ENCODE measurements at places on chromosomes 12 and 14.
A peak's percentile ranks its signal among the peaks of the same experiment; 100 is the strongest.

- peaks cover 12% of the 10 kb centered on the region for H3K27me3 ChIP-seq
- no peak overlapping the region for H3K4me3 ChIP-seq
- no peaks in the 10 kb centered on the region for H3K4me1 ChIP-seq
- H3K36me3 ChIP-seq: no peaks in the 10 kb centered on the region
Measured at GRCh38 chr14:101134851-101135433, 231.4 kb upstream of the RTL1 start.

- no peaks in the 10 kb centered on the region for H3K4me1 ChIP-seq
- DNase-seq: no peak
- H3K27me3 ChIP-seq: no peaks in the 10 kb centered on the region
- H3K4me3 ChIP-seq: no peak overlapping the region
Measured at GRCh38 chr12:7158781-7159609, 28.8 kb downstream of the CLSTN3 start.

GRCh38 chr14:55451950-55452349 lies 11.5 kb upstream of the TBPL2 start:
- no peaks in the 10 kb centered on the region for H3K27me3 ChIP-seq
- H3K27ac ChIP-seq: no peak overlapping the region
- H3K36me3 ChIP-seq: no peaks in the 10 kb centered on the region
- H3K4me3 ChIP-seq: no peak overlapping the region

DNA sequence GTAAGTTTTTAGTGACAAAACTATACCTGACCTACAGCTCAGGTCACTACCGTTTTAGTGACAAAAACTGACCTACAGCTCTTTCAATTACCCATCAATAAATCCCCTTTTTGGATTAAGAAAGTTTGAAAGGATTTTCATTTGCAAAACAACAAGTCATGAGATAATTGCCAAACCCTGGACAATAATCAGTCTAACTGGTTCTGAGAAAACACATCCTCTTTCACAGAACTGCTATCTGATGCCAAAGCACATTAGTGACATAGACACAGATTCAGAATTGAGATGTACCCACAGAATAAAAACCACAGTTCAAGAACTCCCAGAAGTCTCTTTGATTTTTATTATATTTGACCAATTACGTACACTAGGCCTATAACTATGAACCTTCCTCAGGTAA lies 126.0 kb upstream of the COCH start:
- H3K27ac ChIP-seq: no peak overlapping the region
- no peaks in the 10 kb centered on the region for H3K36me3 ChIP-seq
- no peak overlapping the region for H3K4me3 ChIP-seq
- H3K27me3 ChIP-seq: no peaks in the 10 kb centered on the region
- no peak for DNase-seq

GRCh38 chr14:105414456-105415371 lies 4.9 kb upstream of the MTA1 start:
- peak overlapping the region; percentile 58 for H3K4me3 ChIP-seq
- H3K27ac ChIP-seq: peak overlapping the region; percentile 79
- H3K27me3 ChIP-seq: no peaks in the 10 kb centered on the region
- H3K36me3 ChIP-seq: no peaks in the 10 kb centered on the region

DNA sequence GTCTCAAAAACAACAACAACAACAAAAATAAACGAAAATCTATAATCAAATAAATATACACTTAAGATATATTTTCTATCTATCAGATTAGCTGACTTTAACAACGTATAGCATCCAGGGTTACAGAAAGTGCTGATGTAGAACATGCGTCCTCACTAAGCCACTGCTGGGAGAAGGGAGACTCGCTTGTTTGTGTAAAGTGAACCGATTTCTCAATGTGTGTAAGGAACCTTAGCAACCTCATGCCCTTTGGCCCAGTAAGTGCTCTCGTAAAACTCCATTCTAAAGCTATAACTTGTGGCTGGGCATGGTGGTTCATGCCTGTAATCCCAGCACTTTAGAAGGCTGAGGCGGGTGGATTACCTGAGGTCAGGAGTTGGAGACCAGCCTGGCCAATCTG lies 23.8 kb downstream of the NFKBIA start:
- H3K27me3 ChIP-seq: no peaks in the 10 kb centered on the region
- H3K27ac ChIP-seq: no peak overlapping the region
- DNase-seq: no peak
- H3K36me3 ChIP-seq: no peaks in the 10 kb centered on the region
- H3K4me1 ChIP-seq: peaks cover 18% of the 10 kb centered on the region

DNA sequence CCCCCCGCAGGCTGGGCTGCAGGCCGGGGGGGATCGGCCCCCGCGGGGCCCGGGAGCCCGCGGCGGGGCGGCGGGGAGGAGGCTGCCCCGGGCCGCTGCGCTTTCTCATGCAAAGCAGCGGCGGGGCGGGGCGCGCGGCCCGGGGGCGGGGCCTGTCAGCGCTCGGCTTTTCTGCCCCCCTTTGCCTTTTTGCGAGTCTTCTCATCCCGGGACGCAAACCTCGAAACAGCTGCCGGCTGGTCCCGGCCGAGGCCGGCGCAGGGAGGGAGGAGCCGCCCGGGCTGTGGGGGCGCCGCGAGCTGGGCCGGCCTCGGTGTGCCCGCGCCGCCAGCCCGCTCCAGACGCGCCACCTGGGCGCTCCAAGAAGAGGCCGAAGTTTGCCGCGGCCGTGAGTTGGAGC lies at the start of gene FZD10:
Gene FZD10, plus strand, starts transcription at position 198 of the 400 bp plus-strand sequence. CDS start 479 bp downstream, outside the sequence.
- H3K27ac ChIP-seq: no peak within 1 kb of the TSS
- H3K36me3 ChIP-seq: no peaks in the 10 kb centered on the region
- H3K4me3 ChIP-seq: peak within 1 kb of the TSS; percentile 59

DNA sequence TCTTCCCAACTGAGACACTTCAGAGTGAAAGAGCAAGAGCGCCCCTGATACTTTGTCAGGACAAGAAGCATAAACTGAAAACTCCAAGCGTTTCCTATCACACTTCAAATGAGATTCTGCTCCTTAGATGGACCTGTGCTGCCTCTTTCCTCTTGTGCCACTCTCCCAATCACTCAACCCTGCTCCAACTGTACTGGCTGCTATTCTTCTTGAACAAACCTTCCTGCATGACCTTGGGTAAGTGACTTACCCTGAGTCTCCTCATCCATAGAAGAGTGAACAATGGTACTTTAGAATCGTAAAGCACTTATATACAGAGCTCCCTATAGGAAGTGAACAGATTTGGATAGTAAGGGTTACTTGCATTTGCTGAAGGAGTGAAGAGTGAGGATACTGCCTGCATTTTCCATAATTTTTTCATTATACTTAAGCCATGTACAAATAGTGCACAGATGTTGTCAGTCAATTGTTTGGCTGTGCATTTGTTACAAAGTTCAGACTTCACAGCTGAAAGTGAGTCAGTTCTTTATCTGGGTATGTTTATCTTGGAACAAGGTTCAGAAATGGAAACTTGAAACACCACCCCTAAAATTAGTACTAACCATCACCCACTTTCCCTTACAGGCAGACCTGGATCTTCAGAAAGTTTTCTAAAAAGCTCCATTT lies 10.8 kb downstream of the MTERF2 start:
- H3K4me3 ChIP-seq: no peak overlapping the region
- no peaks in the 10 kb centered on the region for H3K27me3 ChIP-seq
- no peak for DNase-seq
- peaks cover 27% of the 10 kb centered on the region for H3K36me3 ChIP-seq
- H3K27ac ChIP-seq: peak overlapping the region; percentile 68

DNA sequence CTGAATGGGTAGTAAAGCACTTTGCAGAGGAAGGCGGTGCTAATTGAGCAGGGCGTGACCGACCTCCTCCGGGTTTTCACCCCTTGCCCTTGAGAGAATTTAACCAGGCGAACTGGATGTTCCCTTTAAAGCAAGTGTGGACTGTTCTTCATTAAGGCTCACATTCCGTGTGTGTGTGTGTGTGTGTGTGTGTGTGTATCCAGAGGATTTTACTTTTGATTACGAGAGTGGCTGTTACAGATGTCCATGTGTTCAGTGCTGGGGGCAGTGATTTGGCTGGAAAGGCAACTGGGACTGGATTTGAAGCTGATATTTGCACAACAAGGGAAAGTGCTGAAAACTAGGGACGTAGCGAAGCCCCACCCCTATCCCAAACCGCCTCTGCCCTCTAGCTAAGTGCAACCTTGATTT lies 2.2 kb downstream of the TMEM132C start:
- H3K27ac ChIP-seq: no peak overlapping the region
- peaks cover 52% of the 10 kb centered on the region for H3K27me3 ChIP-seq
- H3K4me1 ChIP-seq: no peaks in the 10 kb centered on the region
- no peak overlapping the region for H3K4me3 ChIP-seq

DNA sequence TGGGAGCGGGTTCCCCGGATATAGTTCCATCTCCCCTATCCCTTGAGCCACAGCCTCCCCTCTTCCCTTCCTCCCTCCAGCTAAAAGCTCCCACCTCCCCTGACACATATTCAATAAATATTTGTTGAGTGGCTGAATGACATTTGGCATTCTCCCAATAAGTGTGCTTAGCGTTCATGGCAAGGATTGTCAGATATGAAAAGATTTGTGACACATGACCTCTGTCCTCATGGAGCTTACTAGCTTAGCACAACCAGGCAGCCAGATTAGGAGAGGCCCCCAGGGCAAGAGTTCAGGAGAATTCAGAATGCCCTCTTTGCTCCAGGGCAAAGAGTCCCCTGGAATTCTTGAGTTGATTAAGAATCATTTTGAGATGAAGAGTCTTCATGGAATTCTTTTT lies 22.5 kb upstream of the SLC6A12 start:
- H3K27me3 ChIP-seq: no peaks in the 10 kb centered on the region
- H3K27ac ChIP-seq: no peak overlapping the region
- H3K4me1 ChIP-seq: no peaks in the 10 kb centered on the region
- DNase-seq: no peak

DNA sequence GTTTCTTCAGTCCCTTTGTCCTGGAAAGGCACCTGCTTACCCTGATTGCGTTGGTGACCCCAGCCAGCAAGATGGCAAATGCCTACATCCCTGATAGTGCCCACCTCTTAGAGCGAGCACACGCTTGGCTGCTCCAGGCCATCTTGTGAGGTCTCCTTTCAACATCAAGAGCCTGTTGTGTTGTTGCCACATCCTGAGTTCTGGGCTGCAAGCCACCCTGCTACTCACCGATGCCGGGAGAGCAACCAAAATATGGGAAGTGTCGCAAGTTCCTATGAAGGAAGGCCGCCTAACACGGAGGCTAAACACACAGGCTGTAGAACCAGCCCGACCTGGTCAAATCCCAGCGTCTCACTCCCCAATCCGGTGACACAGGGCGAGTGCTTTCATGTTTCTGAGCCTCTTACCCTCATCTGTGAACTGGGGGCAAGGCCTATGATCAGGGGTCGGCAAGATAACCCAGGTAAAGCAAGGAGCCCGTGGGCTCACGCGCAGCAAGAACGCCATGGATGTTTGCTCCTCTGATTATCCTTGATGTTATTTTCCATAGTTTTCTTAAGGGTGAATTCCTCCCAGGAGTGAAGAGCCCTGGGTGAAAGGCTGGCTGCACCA lies 98.4 kb downstream of the LGMN start:
- no peaks in the 10 kb centered on the region for H3K4me1 ChIP-seq
- H3K36me3 ChIP-seq: peaks cover 4% of the 10 kb centered on the region
- no peaks in the 10 kb centered on the region for H3K27me3 ChIP-seq
- H3K4me3 ChIP-seq: no peak overlapping the region
- peak; percentile 73 for DNase-seq

DNA sequence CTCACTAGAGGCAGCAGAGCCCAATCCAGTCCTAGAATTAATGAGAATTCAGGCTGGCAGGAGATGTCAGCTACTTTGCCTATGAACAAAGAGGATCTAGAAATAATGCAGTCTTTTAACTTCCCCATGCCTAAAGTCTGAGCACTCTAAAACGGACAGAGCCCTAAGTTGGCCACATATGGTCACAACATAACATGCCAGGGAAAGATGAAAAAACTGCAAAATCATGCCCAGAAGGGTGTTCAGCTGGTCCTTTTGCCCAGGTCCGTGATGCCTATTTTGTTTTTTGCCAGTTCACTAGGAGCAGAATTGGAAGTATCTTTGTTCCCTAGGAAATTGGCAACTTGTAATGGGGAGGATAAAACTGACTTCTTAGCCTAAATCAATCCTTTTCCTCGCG lies 20.3 kb upstream of the LMNTD1 start:
- DNase-seq: no peak
- no peak overlapping the region for H3K4me3 ChIP-seq
- H3K27ac ChIP-seq: no peak overlapping the region
- H3K36me3 ChIP-seq: no peaks in the 10 kb centered on the region
- H3K27me3 ChIP-seq: no peaks in the 10 kb centered on the region

DNA sequence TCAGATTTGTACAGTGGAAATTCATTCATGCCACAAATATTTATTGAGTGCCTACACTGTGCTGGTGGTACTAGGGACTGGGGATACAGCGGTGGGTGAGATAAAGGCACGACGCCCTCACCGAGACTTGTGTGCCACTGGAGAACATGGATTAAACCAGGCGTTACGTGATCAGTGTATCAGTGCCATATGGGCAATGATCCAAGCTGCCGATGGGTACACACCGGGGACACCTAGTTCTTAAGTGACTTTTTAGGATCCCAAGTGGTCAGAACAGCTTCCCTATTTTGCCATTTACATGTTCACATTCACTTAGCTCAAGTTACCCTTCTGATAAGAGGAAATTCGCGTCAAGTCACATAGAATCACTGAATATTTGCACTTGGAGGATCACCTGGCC lies 236.7 kb downstream of the CACNA1C start:
- H3K4me3 ChIP-seq: no peak overlapping the region
- H3K27me3 ChIP-seq: no peaks in the 10 kb centered on the region
- no peaks in the 10 kb centered on the region for H3K36me3 ChIP-seq
- DNase-seq: no peak
- peak overlapping the region; percentile 82 for H3K27ac ChIP-seq

DNA sequence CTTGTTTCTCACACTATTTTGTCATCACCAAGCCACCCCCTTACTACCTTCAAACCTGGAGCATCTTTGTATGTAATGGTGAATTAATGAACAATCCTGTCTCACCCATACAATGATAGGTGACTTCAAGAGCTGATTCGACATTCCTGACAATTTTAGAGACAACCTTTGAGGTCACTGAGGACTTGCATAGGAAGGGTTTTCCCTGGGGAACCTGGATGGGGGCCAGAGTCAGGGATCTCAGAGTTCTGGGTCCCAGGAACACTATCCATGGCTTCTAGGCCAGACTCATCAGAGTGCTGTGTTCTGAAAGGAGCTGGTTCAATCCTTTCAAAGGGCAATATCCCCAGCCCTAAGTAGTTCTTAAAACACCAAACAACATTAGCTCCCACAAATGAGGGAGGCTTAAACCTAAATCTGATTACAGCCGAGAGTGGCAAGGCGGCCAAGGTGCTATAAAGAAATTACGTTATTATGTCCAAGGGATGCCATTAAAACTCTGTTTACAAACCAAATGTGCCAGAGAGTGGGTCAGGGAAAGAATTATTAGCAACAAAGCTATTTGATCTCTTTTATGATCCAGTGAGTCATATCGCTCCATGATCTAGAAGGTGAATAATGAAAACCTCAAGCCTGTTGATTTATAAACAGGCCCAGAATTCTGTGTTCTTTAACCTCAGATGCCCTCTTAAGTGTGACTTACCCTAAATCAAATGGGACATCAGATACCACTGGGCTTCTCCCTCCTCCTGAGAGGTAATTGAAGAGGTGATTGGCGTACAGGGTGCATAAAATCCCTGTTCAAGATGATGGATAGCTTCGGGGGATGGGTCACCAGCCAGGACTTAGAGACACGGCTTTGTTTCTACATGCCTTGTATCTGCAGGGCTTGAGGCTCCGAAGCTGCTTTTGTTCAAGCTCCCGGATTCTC lies 230.2 kb upstream of the TBX3 start:
- no peak overlapping the region for H3K4me3 ChIP-seq
- H3K36me3 ChIP-seq: no peaks in the 10 kb centered on the region
- no peaks in the 10 kb centered on the region for H3K4me1 ChIP-seq
- no peak overlapping the region for H3K27ac ChIP-seq
- no peaks in the 10 kb centered on the region for H3K27me3 ChIP-seq

- no peak overlapping the region for H3K27ac ChIP-seq
- no peaks in the 10 kb centered on the region for H3K36me3 ChIP-seq
- no peaks in the 10 kb centered on the region for H3K4me1 ChIP-seq
- H3K4me3 ChIP-seq: no peak overlapping the region
Measured at GRCh38 chr12:14278294-14278953, 87.1 kb upstream of the ATF7IP start.
